ENCODE measurements at places on chromosomes 16 and 17. TPM values are rescaled to one million over a fixed set of nuclear protein-coding genes. Genes with fewer than 3 reads are reported as not detected.
A peak's percentile ranks its signal among the peaks of the same experiment; 100 is the strongest.

SCARF1 gene
- total RNA-seq = 2.3 TPM

- no peak for ATAC-seq
Measured at GRCh38 chr17:60318326-60318725, 73.6 kb downstream of the USP32 start.

- peak; percentile 74 for ATAC-seq
Measured at GRCh38 chr16:10206215-10206614, 24.0 kb upstream of the GRIN2A start.

- ATAC-seq = peak; percentile 19
Measured at GRCh38 chr17:17740615-17741348, 59.5 kb downstream of the RAI1 start.

GRCh38 chr16:64541621-64542020, 580.2 kb downstream of the CDH11 start:
- ATAC-seq = no peak

Data from esophagus mucosa (tissue), 1 donor.